Fibroblast of the aortic adventitia (primary cell): ENCODE measurements at places on chromosomes 12 and 14.

DNA sequence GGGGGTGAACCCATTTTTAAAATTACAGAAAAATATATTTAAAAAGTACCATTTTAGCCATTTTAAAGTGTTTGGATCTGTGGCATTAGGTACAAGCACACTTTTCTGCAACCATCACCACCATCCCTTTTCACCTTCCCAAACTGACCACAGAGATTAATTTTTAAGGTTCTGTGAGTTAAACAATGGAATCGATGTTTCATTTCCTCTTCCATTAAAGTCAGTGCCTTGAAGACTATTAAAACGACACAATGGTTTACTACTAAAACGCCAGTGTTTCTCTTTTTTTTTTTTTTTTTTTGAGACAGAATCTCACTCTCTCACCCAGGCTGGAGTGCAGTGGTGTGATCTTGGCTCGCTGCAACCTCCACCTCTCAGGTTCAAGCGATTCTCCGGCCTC is 78.1 kb upstream of the GPR68 start:
- DNase-seq = no peak

GRCh38 chr12:43282106-43282505 is 269.9 kb downstream of the ADAMTS20 start:
- peak; percentile 80 for DNase-seq

- no peak for DNase-seq
Measured at GRCh38 chr12:6302621-6303020, 7.9 kb upstream of the PLEKHG6 start.

- DNase-seq = peak; percentile 72
Measured at GRCh38 chr12:78146365-78146772, 315.7 kb downstream of the NAV3 start.

DNA sequence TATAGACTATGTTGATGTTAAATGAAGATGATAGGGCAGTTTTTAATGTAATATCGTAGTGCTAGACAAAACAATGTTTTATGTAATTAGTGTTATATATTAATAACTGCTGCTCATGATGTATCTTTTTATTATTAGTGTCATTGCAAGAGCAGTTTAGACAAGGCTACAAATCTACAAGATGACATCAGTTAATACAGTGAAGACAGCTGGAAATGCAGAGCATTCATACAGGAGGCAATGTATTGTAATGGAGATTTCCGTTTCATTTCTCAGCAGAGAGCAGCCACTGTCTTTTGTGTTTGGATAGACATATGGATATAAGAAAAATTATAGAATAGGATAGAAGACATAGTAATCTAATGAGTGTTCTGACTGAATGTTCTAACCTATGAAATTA is 178.0 kb downstream of the FOXG1 start:
- no peak for DNase-seq

DNA sequence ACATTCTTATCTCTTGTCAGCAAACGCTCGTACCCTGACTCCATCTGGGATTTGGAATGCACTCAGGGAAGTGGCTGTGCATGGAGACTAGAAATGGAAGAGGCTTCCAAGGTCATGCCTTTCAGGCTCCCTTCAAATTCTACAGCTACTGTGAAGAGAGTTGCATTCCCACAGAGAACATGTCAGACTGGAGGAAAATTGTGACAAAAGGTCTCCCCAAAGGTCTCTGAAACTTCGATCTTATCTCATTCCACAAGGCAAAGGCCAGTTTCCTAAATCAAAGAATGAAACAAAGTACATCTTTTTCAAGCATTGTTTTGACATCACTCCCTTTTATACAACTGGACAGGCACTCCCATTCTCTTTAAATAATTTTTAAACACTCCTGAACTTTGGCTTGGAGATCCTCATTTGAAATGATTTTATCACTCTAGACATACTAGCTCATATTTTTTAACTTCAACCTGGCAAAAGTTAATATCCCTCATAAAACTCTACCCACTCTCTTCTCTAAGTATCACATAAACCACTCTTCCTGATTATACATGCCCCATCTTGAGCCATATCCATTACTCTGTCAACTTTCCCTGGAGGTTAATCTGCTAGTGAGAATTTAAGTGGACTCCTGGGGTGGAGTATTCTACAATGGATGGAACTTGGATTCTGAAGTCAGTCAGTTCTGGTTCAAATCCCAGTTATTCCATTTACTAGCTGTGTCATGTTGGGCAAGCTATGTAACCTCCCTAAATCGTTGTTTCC is 218.1 kb upstream of the HMGA2 start:
- DNase-seq = no peak

- no peak for DNase-seq
Measured at GRCh38 chr12:120978296-120979219, at the start of gene HNF1A. Gene HNF1A, plus strand, starts transcription at chr12:120978543. Its CDS starts 226 bp downstream, at chr12:120978769.

DNA sequence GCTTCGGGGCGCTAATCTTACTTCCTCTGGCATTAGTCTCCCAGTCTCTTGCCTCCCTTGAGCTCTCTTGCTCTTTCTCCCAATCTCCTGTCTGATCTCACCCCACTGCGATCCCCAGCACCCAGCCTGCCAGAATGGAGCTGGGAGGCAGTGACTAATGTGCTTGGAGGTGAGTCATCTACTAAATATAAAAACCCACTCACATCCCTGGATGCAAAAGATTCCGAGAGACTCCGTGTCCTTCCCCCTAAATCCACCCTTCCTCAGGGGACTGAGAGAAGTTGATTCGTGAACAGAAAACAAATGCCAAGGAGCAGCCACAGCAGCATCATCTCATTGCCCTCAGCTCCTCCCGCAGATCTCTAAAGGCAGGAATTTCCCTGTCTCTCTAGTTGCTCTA is 45.7 kb upstream of the KCNA5 start:
- DNase-seq = peak; percentile 94

DNA sequence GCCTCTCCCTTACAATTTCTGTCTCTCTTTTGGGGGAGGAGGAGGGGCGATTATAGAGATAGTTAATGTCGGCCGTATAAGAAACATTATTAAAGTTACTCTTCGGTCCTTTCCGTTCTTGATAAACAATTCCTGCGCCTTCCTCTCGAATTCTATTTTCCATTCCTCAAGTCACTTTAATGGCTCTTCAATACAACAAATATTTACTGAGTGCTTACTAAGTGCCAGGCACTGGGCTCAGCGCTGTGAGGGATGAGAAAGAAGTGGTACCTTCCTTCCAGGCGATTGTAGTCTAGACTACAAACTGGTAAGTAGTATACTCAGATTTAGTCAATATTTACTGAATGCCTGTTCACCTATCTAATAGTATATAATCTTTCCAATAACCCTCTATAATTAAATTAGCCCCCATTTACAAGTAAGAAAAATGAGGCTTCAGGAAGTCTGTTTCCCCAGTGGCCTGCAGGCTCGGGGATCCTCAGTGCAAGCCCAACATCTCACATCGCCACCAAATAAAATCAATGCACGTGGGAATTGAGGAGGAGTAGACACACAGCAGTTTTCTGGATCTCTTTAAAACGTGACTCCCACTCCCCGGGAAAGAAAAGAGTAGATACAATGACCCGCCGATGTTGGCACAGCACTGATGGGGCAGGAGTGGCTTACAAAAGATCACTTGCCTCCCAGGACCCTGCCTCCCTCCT is 589 bp upstream of the ZNF219 start:
- DNase-seq = no peak

DNA sequence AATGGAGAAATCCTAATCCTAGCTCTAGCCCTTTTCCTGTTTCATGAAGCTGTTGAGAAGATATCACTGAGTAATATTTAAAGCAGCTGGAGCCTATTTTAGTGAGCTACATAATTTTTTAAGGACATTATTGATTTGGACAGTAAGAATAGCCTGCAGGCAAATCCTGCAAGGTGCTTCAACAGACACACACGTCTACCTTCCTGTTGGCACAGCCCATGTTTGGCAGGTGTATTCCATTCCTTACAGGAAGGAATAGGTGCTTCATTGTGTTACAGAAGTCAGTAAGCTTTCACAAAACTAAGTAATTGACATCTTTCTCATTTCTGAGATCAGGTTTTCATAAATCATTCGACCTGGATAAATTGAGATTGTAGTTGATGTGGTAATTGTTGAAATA is 50.6 kb downstream of the FOXA1 start:
- no peak for DNase-seq

GRCh38 chr12:9760120-9760519 is 581 bp downstream of the CD69 start:
- DNase-seq = no peak

DNA sequence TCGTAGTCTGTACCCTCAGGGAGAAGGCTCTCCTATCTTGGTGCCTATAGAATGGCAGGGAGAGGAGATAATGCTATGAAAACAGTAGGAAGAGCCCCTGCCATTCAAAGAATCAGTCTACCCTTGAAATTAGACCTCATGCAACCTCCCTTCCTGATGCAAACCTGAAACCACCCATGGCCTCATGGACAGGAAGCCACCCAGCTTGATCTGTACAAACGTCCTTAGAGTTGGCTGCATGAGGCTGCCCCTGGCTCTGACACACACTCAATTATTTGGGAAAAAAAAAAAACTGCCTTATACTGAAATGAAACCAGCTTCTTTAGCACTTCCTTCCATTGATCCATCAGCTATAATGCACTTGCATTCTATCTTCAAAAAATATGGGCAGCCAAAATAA is 116.6 kb upstream of the BCL2L14 start:
- DNase-seq = no peak

DNA sequence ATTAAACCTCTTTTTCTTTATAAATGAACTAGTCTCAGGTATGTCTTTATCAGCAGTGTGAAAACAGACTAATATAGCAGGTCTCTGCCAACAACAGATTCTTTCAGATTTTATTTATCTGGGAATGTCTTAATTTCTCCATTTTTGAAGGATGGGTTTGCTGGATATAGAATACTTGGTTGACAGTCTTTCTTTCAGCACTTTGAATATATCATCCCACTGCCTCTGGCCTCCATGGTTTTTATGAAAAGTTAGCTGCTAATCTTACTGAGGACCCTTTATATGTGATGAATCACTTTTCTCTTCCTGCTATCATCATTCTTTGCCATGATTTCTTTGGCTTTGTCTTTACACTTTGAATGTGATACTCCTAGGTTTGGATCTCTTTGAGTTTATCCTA is 148.0 kb downstream of the ANO6 start:
- DNase-seq = no peak
